Activated T-cell treated with anti-CD3 and anti-CD28 coated beads, Interleukin-2, amount 50 U/mL, for 72 hours (primary cell): ENCODE measurements at places on chromosomes 2 and 18.

GRCh38 chr2:239897596-239898235, 127.4 kb downstream of the NDUFA10 start:
- H3K36me3 ChIP-seq = no peaks in the 10 kb centered on the region
- H3K27me3 ChIP-seq = peaks cover 17% of the 10 kb centered on the region
- H3K4me1 ChIP-seq = no peaks in the 10 kb centered on the region
- H3K27ac ChIP-seq = no peak overlapping the region

- H3K27me3 ChIP-seq = no peaks in the 10 kb centered on the region
- peaks cover 14% of the 10 kb centered on the region for H3K4me1 ChIP-seq
- no peak overlapping the region for H3K27ac ChIP-seq
- no peaks in the 10 kb centered on the region for H3K36me3 ChIP-seq
- peak; percentile 62 for DNase-seq
These were observed 10.8 kb downstream of the SPDYA start for GRCh38 chr2:28821295-28821958.

DNA sequence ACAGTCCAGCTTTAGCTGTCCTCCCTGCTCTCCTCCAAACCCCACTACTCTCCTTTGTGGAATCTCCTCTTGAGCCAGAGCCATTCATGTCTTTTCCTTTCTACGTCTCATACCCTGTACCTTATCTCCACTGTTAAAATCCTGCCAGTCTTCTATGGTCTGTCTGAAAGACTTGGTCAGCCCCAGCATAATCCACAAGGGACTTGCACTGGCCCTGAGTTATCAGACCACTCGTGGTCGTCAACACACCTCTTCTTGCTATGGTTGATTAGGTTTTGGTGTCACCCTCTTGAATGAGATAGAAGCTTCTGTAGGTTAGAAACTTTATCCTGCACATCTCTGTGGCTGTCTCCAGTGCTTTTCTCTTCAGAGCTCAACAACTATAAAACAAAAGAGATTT, 56.8 kb downstream of the MYO1B start:
- H3K4me3 ChIP-seq = no peak overlapping the region
- DNase-seq = no peak
- no peaks in the 10 kb centered on the region for H3K4me1 ChIP-seq
- no peaks in the 10 kb centered on the region for H3K27me3 ChIP-seq
- no peaks in the 10 kb centered on the region for H3K36me3 ChIP-seq

DNA sequence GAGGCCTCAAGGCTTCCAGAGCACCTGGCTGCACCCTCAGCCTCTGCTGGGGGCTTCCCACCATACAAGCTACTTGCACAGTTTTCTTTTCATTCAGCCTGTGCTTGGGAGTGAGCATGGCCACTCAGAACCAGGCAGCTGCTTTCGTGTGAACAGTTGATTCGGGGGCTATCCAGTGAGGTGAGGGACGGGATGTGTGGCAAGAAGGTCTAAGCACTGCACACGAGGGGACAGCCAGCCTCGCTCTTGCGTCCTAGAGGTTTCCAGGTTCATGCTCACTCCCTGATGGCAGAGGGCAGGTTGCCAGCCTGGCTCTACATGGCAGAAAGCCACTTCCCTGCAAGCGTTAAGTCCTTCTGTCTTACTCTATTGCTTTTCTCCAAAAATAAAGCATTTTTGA, 146.2 kb downstream of the MBP start:
- DNase-seq = no peak
- H3K36me3 ChIP-seq = no peaks in the 10 kb centered on the region
- H3K4me3 ChIP-seq = no peak overlapping the region

DNA sequence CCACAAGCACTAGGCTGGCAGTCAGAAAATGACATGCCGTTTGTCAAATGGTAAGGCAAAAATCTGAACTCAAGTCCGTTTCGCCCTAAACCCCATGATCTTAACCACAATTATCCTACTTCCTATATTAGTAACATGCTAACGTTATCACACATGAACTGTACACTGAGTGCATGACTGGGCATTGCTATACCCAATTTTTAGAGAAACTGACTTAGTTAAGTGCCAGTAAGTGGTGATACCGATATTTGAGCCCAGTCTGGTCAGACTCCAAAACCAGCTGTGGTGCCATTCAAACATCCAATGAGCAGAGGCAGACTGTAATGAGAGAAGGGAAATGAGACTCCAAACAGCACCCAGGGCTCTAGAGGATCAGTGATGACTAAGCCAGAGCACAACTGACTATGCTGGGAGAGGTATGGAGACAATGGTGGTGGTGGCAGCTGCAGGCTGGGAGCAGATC, 311.7 kb upstream of the PKDCC start:
- H3K4me1 ChIP-seq = no peaks in the 10 kb centered on the region
- no peak overlapping the region for H3K4me3 ChIP-seq
- H3K27me3 ChIP-seq = peaks cover 18% of the 10 kb centered on the region
- no peak overlapping the region for H3K27ac ChIP-seq
- no peak for DNase-seq
- H3K36me3 ChIP-seq = no peaks in the 10 kb centered on the region

GRCh38 chr18:61669320-61669719, 223.5 kb downstream of the RNF152 start:
- H3K27ac ChIP-seq = no peak overlapping the region
- H3K4me1 ChIP-seq = no peaks in the 10 kb centered on the region
- peaks cover 15% of the 10 kb centered on the region for H3K27me3 ChIP-seq
- no peak overlapping the region for H3K4me3 ChIP-seq

DNA sequence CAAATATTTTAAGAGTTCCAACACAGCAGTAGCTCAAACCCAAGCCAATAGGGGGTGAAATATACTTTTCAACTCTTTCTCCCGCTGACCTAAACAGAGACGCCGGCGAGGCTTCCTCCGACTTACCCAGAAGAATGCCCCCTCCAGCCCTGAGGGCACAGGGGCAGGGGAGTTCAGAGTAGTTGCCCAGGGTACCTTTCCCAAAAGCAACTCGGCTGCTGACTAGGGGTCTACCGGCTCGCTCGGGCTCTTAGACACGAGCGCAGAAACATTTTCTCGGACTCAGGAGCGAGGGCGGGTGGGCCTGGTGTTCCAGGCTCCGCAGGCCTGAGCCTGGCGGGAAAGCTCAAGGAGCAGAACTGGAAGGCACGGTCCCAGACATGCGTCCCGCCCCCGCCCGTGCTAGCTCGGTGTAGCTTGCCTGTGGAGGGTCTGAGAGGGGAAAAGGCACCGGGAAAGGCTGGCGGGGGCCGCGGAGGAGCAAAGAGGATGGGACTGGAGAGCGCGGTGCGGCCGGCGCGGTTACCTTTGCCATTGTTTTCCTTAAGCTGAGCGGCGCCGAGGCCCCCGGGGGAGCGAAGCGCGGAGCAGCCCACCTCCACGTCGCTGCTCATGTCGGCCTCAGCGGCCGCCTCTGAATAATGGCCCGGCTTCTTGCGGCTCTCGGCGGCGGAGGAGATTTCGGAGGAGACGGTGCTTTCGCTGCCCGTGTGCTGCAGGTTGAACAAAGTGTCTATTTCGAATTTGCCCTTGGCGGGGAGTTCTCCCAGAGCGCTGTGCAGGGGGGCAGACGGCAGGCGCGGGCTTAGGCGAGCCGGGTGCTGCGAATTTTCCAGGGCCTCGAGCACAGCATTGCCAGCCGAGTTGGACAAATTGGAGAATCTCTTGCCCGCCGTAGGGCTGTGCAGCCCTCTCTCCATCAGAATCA, 674 bp downstream of the EVX2 start:
- H3K36me3 ChIP-seq = peaks cover 17% of the 10 kb centered on the region
- peak overlapping the region; percentile 85 for H3K27ac ChIP-seq
- H3K27me3 ChIP-seq = peaks cover 79% of the 10 kb centered on the region
- peak overlapping the region; percentile 46 for H3K4me3 ChIP-seq

DNA sequence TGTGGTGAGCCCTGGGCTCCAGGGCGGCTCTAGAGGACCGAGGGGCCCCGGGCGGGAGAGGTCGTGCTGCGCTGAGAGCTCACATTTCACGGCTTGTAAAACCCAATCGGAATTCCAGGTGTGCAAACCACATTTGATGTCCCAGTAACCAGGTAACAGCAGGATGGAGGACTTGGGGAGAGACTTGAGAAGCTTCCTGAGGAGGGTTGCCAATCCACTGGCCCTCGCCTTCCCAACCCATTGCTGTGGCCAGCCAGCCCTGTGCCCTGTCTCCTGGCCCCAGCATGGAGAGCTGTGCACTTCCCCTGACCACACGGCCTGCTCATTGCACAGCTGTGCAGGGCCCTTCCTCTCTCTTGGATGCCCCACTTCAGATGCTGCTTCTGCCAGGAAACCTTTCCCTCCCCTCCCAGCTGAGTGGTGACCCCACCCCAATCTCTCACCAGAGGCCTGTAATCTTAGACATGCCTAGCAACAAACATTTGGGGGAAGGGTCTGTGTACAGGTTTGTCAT, 39.6 kb downstream of the ASB1 start:
- H3K4me1 ChIP-seq = peaks cover 5% of the 10 kb centered on the region
- no peak for DNase-seq
- no peak overlapping the region for H3K4me3 ChIP-seq

- H3K27ac ChIP-seq = no peak overlapping the region
- DNase-seq = no peak
- H3K27me3 ChIP-seq = no peaks in the 10 kb centered on the region
- H3K36me3 ChIP-seq = peaks cover 4% of the 10 kb centered on the region
These were observed 110.9 kb downstream of the ROCK1 start for GRCh38 chr18:21000667-21001066.

- H3K27me3 ChIP-seq = no peaks in the 10 kb centered on the region
- H3K4me1 ChIP-seq = peaks cover 18% of the 10 kb centered on the region
- peaks cover 1% of the 10 kb centered on the region for H3K36me3 ChIP-seq
- H3K27ac ChIP-seq = peak overlapping the region; percentile 83
- no peak overlapping the region for H3K4me3 ChIP-seq
- DNase-seq = no peak
These were observed 243.8 kb downstream of the BABAM2 start for GRCh38 chr2:28134262-28134812.
